ENCODE measurements at places on chromosomes 7 and 10.

- DNase-seq, result no peak
These were observed 385.4 kb upstream of the ANKRD30A start for GRCh38 chr10:36739884-36740445.

DNA sequence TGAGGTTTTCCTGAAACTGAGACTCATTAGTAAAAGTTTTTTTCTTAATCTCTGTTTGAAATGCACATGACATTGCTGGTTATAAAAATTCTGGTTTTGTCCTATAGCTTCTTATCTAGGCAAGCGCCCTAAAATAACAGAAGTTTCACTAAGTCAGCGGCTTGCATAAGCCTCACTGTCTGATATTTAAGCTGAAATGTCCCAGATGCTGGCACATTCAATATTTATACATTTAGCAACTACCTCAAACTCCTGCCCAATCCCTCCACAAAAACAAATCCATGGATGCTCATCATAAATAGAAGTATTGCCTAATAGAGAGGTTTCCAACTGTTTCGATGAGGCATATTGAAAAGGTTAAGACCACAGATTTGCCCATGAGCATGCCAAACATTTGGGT, 83.1 kb upstream of the EGR2 start:
- DNase-seq, result no peak

GRCh38 chr7:32522746-32523530, 27.6 kb downstream of the AVL9 start:
- no peak for DNase-seq

DNA sequence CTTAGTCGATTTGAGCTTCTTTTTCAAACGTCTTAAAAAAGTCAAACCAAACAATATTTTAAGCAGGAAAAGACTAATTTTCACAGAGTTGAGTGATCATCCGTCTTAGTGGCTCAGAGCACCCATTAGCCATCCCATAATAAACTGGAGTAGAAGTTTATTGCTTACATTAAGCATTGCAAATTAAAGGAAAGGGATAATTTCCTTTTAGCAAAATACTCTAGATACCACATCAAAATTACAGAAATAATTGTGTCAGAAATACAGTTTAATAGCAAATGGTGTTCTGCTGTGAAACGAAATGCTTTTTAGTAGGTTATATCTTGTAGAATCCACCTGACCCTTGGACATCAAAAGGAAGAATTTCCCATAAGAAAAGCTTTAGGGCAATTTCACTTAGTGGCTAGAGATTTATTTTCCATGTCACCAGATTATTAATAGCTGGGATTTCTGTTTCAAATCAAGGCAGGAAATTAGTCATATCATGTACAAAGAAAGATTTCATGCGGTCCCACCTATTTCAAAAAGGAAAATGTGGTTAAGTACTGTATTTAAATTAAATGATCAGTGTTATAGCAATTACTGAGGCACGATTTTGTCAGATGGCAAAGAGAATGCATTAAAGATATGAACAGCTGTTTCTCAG, 96.2 kb downstream of the NPTX2 start:
- DNase-seq, result no peak

DNA sequence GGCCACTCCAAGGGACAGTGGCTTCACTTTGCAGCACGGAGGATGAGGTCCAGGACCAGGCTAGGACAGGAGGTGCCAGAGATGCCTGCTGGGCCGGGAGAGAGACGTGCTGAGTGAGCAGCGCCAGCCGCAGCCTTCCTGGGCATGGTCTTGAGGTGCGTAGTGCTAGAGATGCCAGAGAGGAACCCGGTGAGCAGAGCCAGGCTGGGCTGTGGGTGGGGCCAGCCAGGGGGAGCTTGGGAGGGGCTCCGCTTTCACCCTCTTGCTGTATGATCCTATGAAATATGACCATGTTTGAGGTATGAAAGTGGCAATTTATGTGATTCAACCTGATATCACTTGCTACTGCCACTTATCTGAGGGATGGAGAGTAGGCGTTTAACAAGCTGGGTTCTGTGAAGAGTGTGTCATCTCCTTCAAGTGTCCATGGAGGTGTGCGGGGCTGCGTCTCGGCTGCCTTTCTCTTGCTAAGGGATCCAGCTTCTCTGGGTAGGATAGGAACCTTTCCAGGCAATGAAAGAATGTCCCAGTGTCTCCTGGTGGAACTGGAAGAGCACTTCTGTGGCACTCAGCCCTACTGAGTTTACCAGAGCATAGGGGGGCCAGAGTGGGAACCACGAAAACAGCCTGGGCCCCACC, 518.4 kb upstream of the FOXK1 start:
- no peak for DNase-seq

DNA sequence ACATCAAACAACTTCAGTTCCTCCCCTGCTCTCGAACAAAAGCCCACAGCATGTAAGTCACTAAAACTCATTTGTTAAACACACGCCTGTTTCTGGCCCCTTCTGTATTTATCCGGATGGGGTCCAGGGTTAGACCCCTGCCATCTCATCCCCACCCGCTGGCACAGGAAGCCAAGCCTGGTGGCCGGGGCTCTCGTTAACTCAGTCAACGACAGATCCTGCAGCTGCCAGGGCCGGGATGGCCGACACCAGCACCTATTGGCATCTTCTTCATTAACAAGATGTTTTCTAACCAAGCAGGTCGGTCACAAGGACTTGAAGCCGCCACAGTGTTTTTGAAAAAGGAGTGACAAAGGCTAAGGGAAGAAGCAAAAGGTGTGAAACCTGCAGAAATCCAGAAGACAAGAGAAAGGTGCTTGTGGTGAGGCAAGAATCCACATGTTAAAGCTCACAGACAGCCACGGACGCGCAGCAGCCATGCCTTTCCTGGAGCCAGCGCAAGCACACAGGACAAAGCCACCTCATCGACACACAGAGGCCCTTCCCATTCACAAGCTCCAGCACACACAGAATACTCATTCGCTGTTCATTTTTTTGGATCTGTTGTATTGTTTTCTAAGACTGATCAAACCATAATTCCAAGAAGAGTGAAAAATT, 202.7 kb downstream of the DIP2C start:
- DNase-seq, result no peak

GRCh38 chr10:14299556-14299955, 31.2 kb downstream of the FRMD4A start:
- no peak for DNase-seq

- DNase-seq, result peak; percentile 36
These were observed 593 bp downstream of the CDK13 start for GRCh38 chr7:39950473-39951225.
